ENCODE measurements at places on chromosomes 1 and 21.

- DNase-seq = no peak
- H3K27ac ChIP-seq = no peak overlapping the region
- no peaks in the 10 kb centered on the region for H3K36me3 ChIP-seq
- H3K27me3 ChIP-seq = no peaks in the 10 kb centered on the region
- no peak overlapping the region for H3K4me3 ChIP-seq
Measured at GRCh38 chr1:98893371-98893770, 111.3 kb downstream of the PLPPR5 start.

GRCh38 chr1:18336801-18337200 is 143.9 kb upstream of the KLHDC7A start:
- H3K4me3 ChIP-seq = no peak overlapping the region
- H3K36me3 ChIP-seq = no peaks in the 10 kb centered on the region
- no peak overlapping the region for H3K27ac ChIP-seq
- no peak for DNase-seq
- peaks cover 21% of the 10 kb centered on the region for H3K27me3 ChIP-seq
- no peaks in the 10 kb centered on the region for H3K4me1 ChIP-seq

- no peaks in the 10 kb centered on the region for H3K4me1 ChIP-seq
- DNase-seq = no peak
- no peaks in the 10 kb centered on the region for H3K27me3 ChIP-seq
- H3K27ac ChIP-seq = no peak overlapping the region
- no peaks in the 10 kb centered on the region for H3K36me3 ChIP-seq
- H3K4me3 ChIP-seq = no peak overlapping the region
Measured at GRCh38 chr1:78045563-78045925, 222 bp upstream of the GIPC2 start.

GRCh38 chr1:24441996-24442668 is 26.5 kb downstream of the NIPAL3 start:
- no peaks in the 10 kb centered on the region for H3K4me1 ChIP-seq
- no peak overlapping the region for H3K27ac ChIP-seq
- H3K27me3 ChIP-seq = no peaks in the 10 kb centered on the region
- H3K36me3 ChIP-seq = no peaks in the 10 kb centered on the region

GRCh38 chr1:201756406-201756805 is 72.6 kb upstream of the IPO9 start:
- no peaks in the 10 kb centered on the region for H3K36me3 ChIP-seq
- H3K4me1 ChIP-seq = no peaks in the 10 kb centered on the region
- H3K27me3 ChIP-seq = no peaks in the 10 kb centered on the region
- no peak overlapping the region for H3K4me3 ChIP-seq

DNA sequence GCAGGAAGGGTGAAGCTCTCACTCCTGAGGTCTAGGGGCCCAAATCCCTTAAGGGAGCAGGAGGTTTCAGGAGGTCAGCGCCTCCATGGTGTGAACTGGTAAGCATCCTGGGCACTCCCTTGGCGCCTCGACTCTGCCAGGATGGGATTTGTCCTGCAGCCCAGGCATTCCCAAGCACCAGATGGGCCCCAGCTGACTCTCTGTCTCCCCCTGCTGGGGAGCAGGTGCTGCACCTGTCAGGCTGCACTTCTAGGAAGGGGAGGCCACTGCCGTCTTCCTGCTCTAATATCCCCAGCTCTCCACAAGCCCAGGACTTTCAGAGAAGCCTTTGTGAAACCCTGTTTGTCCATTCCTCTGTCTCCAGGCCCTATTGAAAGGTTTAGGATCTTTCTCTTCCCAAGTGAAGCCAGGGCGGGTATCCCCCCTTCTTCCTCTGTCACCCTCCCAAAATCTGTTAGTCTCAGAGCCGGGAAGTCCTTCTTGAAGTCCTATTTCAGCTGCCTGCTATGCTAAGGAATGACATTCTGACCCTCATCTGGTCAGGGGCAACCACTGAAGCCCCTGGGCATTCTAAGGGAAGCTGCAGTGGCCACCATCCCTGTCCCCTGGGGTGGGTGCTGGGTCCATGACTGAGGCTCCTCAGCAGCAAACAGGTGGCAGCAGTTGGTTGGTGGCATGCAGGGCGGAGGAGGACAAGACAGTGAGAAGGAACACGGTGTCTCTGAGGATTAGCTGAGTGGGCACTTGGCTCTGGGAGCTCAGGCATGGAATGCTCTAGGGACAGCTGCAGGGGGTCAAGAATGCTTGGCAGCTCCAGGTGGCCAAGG is 3.2 kb downstream of the MYBPH start:
- H3K27ac ChIP-seq = no peak overlapping the region
- H3K27me3 ChIP-seq = no peaks in the 10 kb centered on the region
- no peak for DNase-seq

GRCh38 chr1:6490181-6491080 is 1.0 kb downstream of the PLEKHG5 start:
- no peaks in the 10 kb centered on the region for H3K36me3 ChIP-seq
- H3K27ac ChIP-seq = peak overlapping the region; percentile 87
- H3K27me3 ChIP-seq = no peaks in the 10 kb centered on the region
- peaks cover 57% of the 10 kb centered on the region for H3K4me1 ChIP-seq
- peak overlapping the region; percentile 96 for H3K4me3 ChIP-seq
- peak; percentile 59 for DNase-seq

DNA sequence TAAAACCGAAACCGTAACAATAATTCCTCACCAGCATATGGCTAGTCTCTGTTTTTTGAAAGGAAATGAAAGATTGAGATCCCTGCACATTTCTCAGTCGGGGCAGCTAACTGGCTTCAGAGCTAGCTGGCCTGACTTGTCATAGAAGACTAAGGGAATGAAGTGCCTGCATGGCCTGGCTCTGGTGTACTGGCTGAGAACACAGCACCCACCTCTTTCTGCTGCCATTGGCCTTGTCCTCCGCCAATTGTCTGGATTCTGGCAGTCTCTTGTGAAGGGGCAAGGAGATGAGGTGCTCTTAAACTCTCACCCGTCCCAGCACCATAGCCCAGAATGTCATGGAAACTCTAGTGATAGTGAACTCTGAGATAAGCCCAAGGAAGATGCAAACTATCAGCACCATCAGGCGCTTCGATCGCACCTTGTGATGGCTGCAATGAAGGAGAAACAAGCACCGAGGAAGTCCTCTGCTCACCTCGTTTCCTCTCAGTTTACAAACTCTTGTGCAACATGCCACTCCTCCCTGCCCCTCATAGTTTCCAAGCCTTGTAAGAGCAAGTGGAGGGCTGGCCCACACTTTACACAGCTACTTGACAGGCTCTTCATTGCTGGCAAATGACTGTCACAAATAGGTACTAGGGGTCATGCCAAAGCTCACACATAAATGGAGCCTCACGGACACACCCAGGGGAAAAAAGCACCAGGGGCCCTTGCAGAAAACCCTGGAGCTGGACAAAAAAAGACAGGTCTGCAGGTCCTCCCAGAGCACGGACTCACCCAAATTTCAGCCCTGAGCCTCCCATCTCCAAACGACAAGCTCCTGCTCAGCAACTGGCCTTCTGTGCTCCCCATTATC is 16.4 kb downstream of the INPP5B start:
- peak overlapping the region; percentile 87 for H3K4me3 ChIP-seq
- peaks cover 24% of the 10 kb centered on the region for H3K4me1 ChIP-seq
- peak overlapping the region; percentile 58 for H3K27ac ChIP-seq
- no peaks in the 10 kb centered on the region for H3K27me3 ChIP-seq
- H3K36me3 ChIP-seq = no peaks in the 10 kb centered on the region

- no peak overlapping the region for H3K4me3 ChIP-seq
- peaks cover 33% of the 10 kb centered on the region for H3K36me3 ChIP-seq
- H3K27ac ChIP-seq = no peak overlapping the region
- H3K27me3 ChIP-seq = no peaks in the 10 kb centered on the region
- no peak for DNase-seq
Measured at GRCh38 chr1:225919906-225920305, 4.1 kb downstream of the PYCR2 start.

- no peak overlapping the region for H3K27ac ChIP-seq
- H3K4me3 ChIP-seq = no peak overlapping the region
- no peaks in the 10 kb centered on the region for H3K4me1 ChIP-seq
- H3K36me3 ChIP-seq = no peaks in the 10 kb centered on the region
Measured at GRCh38 chr1:227370533-227371254, 52.4 kb upstream of the CDC42BPA start.
